ENCODE measurements at places on chromosomes 12 and 14.

DNA sequence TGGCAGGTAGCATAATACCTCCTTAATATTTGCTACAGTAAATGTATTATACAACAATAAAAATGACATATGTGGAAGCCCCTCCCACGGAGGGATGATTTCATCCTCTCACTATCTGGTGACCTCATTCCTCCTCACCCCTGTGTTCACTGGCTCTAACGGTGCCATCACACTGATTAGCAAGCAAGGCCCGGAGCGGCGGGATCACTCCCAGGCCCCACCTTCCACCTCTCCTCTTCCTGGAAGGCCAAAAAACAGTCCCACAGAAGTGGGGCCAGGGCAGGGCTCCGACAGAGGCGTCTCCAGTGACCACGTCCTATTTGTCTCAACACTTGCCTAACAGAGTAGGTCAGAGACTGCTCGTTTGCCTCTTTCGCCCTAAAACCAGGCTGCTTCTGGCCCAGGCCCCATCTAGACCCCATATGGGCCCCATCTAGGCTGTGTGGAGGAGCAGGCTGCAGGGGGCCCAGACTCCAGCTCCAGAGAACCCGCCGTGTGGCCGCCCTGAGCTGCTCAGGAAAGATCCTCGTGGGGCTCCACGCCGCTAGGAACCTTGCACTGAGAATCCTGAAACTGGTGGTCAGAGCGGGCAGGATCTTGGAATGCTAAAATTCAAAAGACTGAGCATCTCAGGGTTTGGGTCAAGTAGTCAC, 3.7 kb downstream of the SELPLG start:
- peak; percentile 83 for DNase-seq

GRCh38 chr14:74459289-74459946, 33.4 kb upstream of the SYNDIG1L start:
- DNase-seq, result peak; percentile 21

DNA sequence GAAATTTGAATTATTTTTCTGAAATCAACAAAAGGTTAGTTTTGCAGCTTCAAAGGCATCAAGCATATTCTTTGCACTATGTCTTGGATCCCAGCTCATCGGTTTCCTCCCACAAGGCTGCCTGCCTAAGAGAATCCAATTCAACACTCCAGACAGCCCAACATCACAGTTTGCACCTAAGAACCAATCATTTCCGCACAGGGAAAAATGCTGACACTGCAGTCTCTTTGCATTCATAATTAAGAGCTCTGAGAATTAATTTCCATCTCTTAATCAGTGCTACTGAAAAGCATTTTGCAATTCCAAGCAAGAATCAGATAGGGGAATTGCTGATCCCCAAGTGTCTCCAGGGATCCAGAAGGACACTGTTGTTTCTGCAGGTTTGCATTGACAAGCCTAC, 175.9 kb downstream of the PIWIL1 start:
- DNase-seq, result no peak

- no peak for DNase-seq
Measured at GRCh38 chr12:103772367-103773108, 68.5 kb downstream of the NT5DC3 start.

GRCh38 chr12:226401-226800, 12.4 kb upstream of the SLC6A12 start:
- no peak for DNase-seq

- peak; percentile 82 for DNase-seq
Measured at GRCh38 chr12:52006726-52007157, at the start of gene TAMALIN. TSS of gene TAMALIN (plus strand) at chr12:52006946. CDS start at chr12:52007020, 74 bp downstream.

DNA sequence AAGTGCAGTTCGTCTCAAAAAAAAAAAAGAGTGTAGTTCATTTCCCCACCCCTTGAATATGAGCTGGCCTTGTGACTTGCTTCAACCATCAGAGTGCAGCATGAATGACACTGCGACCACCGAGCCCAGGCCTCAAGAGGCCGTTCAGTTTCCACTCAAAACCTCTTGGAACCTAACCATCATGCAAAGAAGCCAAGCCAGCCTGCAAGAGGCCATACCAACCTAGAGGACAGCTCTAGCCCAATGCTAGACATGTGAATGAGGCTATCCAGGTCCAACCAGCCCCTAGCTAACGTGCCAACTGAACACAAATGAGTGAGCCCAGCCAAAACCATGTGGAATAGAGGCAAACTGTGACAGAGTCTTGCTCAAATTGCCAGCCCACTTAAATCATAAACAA, 29.7 kb downstream of the R3HDM2 start:
- DNase-seq, result no peak

GRCh38 chr14:89624500-89625156, 207.6 kb upstream of the FOXN3 start:
- DNase-seq, result no peak

DNA sequence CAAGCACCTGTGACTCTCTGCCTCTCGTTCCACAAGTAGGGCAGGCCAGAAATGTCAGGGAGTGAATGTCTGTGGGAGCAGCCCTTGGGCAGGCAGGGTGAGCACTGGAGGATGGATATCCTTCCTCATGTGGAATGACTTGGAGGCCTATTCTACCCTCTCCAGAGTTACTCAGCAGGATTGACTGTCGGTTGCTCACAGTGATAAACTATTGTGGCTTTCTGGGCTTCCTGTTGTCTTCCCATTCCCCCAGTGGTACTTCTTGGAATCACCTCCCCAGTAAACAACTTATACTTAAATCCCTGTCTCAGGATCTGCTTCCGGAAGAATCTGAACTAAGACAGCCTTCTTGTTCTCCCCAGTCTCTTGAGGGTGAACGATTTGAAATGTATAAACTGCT, 79.6 kb upstream of the MANSC4 start:
- DNase-seq, result no peak

DNA sequence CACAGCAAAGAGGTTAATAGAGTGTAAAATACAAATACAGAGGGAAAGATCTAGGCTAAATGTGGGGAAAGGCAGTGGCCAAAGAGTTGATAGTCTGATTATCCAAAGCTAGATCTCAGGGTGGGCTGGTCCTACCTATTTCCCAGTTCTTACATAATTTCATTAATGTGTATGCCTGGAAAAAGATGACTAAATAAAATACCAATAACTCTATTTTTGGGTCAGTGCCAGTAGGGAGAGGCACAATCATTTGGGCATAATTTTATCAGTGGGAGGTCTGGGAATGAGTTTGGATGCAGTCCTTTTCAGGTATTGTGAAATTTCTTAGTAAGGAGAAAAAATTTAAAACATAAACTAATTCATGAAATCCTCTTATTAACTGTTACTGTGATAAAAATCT, 30.6 kb upstream of the CLEC14A start:
- no peak for DNase-seq

DNA sequence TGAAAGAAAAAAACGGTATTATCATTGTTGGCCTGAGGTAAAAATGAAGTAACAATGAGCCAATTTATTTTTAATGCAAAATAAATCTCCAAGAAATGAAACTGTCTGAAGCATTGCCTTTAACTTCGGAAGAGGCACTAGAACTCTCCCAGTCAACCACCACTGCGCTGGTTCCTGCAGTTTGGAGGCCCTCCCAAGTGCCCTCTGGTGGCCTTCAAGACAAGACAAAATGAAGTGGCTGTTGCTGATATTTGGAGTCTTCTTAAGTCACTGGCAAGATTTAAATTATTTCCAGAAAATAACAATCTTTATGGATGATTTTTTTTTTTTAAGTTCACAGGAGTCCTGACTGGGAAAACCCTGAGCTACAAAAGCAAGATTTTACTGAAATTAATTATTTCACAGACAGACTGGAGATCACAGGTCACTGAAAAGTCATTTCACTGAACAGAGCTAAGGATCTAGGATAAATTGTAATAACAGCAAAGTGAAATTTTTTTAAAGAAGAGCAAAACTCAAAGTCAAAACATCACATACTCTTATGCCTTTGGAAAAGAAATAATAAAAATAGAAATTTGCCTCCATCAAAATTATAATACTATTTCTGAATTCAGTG, 58.2 kb downstream of the DICER1 start:
- peak; percentile 29 for DNase-seq

GRCh38 chr12:124514145-124514995, 53.0 kb downstream of the NCOR2 start:
- no peak for DNase-seq

DNA sequence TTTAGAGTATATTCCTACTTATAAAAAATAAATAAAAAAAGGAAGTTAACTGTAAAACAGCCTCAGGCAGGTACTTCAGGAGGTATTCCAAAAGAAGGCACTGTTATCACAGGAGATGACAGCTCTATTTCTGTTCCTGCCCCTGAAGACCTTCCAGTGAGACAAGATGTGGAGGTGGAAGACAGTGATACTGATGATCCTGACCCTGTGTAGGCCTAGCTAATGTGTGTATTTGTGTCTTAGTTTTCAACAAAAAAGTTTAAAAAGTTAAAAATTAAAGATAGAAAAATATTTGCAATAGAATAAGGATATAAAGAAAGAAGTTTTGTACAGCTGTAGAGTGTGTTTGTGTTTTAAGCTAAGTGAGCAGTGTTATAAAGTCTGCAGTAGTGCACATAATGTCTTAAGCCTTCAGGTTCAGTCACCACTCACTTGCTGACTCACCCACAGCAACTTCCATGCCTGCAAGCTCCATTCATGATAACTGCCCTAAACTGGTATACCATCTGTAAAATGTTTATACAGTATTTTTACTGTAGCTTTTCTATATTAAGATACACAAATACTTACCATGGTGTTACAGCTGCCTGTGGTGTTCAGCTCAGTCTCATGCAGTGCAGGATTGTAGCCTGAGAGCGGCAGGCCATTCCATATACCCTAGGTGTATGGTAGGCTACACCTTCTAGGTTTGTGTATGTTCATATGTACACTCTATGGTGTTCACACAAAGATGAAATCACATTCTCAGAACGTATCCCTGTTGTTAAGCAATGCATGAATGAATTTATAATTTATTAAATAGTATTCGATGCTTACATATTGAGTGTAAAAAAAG, 121.1 kb downstream of the ANO6 start:
- no peak for DNase-seq

DNA sequence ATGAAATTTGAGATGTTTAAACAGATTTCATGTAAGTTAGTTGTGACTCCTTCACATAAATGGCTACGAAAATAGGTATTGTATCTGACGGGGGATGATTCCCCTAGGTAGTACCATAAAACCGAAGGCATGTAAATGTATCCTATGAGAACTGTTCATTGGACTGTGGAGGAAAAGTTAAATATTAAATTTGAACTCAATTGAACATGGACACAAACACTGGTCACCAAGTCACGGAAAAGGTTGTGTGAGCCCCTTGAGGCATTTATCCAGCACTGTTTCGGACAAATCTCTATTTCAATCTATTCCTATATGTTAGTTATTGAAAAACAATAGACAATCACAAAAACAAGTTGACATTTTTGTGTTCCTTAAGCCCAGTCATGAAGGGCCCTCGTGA, 1014.3 kb upstream of the NOVA1 start:
- DNase-seq, result no peak

GRCh38 chr14:61513986-61514830, 181.1 kb upstream of the HIF1A start:
- no peak for DNase-seq

DNA sequence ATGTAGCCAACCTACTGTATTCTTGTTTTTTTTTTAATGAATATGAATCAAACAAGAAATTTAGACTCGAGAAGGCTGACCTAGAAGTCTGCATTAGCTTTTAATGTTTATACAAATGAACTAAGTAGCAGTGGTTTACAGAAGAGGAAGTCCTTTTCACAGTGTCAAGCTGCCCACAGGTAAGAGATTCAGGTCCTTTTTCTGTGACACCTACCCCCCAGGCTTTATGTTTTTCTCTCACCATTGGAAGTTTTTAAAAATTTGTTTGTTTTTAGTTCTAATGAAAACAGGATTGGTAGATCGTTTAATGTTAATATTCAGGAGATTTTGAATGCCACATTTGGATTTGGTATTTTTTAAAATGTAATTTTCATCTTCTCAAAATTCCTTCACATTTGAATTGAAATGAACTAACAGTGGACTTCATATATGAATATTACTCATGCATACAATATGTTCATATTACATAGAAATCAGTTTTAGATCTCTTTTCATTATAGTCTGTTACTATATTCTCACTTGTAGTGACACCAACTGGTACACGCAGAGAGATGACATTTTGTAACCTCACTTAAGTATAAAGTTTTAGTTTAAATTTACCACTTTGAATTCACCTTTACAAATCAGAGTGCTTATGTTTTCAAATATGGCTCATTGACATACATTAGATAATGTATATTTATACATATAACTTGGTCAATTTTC, 29.7 kb downstream of the ATF7IP start:
- DNase-seq, result no peak

GRCh38 chr12:104462931-104463339, 6.2 kb downstream of the CHST11 start:
- DNase-seq, result peak; percentile 78

- no peak for DNase-seq
Measured at GRCh38 chr14:104558231-104559027, 21.1 kb upstream of the C14orf180 start.

GRCh38 chr12:127396734-127397133, 870.2 kb upstream of the TMEM132C start:
- DNase-seq, result no peak

DNA sequence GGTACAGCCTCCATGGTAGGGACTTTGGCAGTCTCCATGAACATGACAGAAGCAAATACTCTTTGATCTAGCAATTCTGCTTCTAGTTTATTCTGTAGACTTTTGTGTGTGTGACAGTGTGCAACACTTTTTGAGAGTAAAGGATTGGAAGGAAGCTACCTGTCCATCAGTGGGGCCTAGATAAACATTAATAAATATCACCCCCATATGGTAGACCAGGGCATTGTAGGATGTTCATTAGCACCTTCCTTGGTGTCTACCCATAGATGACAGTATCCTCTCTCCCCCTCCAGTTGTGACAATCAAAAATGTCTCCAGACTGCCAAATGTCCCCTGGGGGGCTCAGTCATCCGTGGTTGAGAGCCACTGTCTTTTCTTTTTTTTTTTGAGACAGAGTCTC, 10.8 kb downstream of the SNRNP35 start:
- DNase-seq, result peak; percentile 53

- DNase-seq, result no peak
Measured at GRCh38 chr12:132160016-132160415, 15.8 kb downstream of the NOC4L start.

DNA sequence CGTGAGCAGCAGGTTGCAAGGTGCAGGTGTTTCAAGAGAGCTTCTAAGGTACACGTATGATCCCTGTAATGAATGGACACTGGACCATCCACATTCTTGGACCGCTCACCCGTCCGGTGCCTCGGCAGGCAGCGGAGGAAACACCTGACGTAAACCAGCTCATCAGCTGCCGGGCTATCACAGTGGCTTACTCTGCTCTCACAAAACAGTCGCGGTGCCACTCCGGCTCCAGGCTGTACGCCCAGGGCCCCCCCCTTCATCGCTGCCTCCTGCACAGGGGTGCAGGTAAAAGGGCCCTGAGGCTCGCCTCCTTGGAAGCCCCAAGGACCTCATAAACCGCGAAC, 436 bp downstream of the VPS33A start:
- peak; percentile 46 for DNase-seq

DNA sequence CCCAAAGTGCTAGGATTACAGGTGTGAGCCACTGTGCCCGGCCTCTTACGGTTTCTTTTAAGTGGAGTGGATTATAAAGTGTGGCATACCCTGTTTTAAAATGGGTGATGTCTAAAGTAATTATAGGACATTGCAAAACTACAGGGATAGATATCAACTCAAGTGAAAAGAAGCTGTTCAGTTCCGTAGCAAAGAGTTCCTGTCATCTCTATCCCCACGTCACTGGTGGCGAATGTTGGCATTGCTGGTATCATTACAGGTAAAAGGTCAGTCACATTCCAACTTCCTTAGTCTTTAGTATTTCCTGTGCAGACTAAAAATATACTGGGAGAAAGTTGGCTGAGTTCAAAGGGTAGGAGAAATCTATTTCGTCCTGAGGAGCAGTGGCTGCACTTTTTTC, 95.6 kb upstream of the SLC38A2 start:
- DNase-seq, result no peak
